ENCODE measurements at places on chromosomes 16 and 17.

- DNase-seq = no peak
These were observed 3.9 kb upstream of the B3GNT9 start for GRCh38 chr16:67154578-67155294.

- no peak for DNase-seq
These were observed 1093.3 kb upstream of the CDH8 start for GRCh38 chr16:63129411-63130125.

DNA sequence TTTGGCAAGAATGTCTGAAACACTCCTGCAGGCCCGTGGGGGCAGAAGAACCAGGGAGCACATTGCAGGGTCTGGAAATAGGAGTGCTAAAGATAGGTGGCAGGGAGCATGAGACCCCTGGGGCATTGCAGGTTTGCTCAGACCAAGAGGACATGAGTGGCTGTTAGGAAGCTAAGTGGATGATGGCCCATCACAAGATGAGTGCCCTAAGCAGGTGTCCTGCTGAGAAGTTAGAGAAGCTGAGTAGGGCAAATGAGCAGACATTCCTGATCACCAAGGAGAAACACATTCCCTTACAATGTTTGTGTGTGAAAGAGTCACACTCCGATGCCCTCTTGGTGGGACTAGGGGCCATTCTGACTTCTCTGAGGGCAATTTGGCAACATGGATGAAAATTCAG lies 9.9 kb downstream of the MLYCD start:
- DNase-seq = no peak

GRCh38 chr17:31394544-31394943 lies 3.1 kb downstream of the RAB11FIP4 start:
- DNase-seq = no peak

GRCh38 chr17:44207319-44207718 lies 7.6 kb upstream of the ATXN7L3 start:
- DNase-seq = no peak

GRCh38 chr17:33057564-33057963 lies 65.9 kb downstream of the SPACA3 start:
- DNase-seq = no peak

DNA sequence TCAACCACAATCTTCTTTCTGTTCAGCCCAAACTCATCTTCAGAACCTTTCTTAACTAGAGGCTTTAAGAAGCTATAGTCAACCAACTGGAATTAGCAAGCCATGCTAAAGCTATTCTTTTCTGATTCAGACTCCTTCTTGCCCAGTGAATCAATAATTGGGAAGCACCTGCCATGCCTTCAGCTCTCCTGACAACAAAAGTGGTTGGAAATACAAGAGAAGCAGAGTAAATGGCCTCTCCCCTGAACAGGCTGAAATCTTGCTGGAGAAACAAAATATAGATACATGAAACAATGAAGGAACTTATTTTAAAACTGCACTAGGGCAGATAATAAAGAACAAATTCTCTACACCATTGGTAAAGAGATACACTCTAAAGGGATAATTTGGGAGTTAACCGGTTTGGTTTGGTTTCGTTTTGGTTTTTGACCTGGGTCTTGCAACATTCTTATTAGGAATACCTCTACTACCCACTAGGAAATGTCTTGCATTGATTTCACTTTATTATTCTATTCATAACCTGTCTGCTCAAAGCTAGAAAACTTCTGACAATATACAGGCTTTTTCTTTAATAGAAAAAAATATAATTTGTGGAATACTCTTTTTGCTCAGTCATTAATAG lies 173.6 kb upstream of the DYNLRB2 start:
- no peak for DNase-seq

DNA sequence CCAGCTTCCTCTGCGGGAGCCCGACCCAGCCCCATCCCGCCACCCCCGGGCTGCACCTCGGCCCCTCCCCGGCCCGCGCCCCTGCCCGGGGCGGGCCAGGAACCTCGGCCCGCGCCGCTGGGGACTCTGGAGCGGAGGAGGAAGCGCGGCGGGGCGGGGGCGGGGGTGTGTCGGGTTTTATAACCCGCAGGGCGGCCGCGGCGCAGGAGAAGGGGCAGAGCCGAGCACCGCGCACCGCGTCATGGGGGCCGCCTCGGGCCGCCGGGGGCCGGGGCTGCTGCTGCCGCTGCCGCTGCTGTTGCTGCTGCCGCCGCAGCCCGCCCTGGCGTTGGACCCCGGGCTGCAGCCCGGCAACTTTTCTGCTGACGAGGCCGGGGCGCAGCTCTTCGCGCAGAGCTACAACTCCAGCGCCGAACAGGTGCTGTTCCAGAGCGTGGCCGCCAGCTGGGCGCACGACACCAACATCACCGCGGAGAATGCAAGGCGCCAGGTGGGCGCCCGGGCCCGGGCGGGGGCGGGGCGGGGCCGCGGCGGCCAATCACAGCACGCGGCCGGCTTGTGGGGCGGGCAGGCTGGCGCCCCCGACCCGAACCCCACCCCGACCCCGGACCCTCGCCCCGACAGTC lies at the start of gene ACE:
Gene ACE, plus strand, starts transcription at position 208 of the 626 bp plus-strand sequence. Its CDS starts 34 bp downstream, at position 242.
- no peak for DNase-seq

- no peak for DNase-seq
These were observed 24.8 kb upstream of the SIAH1 start for GRCh38 chr16:48409839-48410632.

DNA sequence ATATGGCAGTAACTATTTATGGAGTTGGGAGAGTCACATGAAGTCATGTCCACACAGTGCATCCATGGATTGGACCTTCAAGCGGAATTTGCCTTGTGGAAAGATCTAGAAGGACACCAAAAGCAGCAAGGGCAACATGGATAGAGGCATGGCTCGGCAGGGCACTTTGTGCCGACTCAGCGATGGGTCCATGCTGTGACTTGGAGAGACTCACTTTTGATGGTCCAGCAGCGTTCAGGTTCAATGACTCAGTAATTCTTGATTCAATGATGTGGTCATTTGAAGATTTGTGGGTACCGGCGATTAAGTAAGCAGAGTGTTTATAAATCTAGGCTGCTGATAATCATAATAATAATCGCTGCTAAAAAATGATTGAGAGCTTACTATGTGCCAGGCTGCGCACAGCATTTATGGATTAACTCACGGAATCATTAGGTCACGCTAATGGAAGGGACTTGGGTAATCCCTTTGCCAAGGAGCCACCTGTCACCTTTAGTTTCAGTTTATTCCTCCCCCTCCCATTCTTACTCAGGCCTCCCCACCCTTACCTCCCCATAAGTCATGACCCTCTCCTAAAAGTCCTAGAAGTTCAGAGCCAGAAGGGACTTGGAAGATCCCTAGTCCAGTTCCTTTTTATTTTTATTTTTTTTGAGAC lies 127.5 kb upstream of the CRHR1 start:
- DNase-seq = no peak

- DNase-seq = no peak
These were observed 140.5 kb downstream of the CACNG3 start for GRCh38 chr16:24396350-24397271.

- DNase-seq = no peak
These were observed 572 bp downstream of the MPG start for GRCh38 chr16:78444-79150.

- DNase-seq = no peak
These were observed 35.0 kb downstream of the ITGB3 start for GRCh38 chr17:47288531-47289116.

DNA sequence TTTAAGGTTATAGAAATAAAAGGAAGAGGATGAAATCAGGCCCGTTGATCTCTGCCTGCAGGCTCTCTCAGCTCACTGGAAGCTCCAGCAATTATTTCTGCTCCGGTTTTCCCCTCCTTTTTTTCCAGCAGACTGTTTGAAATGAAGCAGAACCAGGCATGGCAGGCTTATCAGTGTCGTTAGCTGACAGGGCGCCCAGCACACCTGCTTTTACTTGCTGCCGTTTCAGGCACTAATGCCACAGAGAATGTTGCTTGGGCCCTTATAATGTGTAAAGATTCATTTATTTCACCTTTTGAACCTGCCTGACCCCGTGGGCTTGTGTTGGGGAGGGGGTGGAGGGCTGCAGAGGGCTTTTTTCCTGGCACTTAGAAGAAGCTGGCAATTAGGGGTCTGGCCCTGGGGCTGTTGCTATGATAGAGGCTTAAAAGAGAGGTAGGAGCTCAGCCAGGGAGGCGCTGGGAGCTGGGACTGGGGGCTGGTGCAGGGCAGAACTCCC lies 108.1 kb downstream of the IRX3 start:
- no peak for DNase-seq

DNA sequence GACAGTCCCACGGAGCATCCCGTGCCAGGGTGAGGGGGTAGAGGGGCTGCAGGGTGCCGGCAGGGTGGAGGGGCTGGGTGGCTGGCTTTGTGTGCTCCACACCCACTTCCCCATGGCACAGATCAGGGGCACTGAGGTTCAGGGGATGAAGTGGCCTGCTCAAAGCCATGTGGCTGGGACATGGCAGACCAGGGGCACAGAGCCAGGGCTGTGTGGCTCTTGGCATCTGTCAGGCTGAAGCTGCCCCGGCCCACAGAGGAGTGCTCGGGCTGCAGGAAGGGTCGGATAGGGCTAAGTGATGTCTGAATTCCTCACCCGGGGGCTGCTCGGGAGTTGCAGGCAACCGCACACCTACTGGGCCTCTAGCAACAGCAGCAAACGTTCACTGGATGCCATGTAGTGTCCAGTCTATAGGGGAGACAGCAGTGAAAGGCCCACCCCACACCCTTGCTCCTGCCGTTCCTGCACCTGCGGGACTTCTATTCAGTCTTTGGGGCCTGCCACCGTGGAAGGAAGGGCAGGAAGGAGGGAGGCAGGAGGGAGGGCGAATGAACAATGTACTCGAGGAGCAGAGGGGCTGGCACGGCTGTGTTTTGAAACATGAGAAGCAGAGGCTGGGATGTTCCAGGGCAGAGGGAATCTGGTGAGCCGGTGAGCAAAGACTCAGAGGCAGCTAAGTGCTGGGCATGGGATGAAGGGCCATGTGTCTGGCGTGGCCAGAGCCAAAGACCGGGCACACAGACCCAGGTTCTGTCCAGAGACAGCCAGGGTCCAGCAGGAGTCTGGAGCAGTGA lies 15.1 kb downstream of the SLC5A10 start:
- no peak for DNase-seq

GRCh38 chr17:19938736-19939135 lies 38.9 kb downstream of the AKAP10 start:
- DNase-seq = no peak

- no peak for DNase-seq
These were observed 641.0 kb upstream of the EEF2KMT start for GRCh38 chr16:5738586-5738985.

DNA sequence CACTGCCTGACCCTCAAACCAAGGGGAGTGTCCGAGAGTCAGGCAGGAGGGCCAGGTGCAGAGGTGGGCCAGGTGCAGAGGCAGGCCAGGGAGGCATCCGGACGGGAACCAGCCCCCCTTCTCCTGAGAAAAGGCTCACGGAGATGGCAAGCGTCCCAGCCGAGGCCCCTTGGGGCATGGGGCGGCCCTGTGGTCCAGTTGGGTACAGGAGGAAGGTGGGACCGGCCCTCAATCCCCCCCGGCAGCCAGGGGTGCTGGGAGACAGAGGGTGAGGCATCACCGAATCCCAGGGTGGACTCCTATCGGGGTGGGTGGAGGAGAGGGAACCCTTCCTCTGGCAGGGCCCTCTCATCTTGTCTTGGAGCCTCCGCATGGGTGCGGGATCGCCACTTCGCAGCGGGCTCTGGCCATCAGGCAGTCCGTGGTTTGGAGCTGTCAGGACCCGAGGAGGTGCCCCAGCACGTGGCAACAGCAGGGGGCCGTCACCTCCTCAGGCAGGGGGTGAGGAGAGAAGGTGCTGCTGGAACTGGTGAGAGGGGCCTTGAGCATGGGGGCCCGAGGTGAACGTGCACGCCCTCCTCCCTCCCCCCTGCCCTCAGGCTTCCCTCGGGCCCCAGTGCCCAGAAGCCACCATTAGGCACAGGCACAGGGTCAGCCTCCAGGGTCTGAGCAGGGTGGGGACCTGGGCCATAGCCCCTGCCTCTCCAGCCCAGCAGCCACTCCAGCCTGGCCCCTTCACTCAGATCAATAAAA lies 38.7 kb upstream of the SLC38A10 start:
- DNase-seq = no peak

DNA sequence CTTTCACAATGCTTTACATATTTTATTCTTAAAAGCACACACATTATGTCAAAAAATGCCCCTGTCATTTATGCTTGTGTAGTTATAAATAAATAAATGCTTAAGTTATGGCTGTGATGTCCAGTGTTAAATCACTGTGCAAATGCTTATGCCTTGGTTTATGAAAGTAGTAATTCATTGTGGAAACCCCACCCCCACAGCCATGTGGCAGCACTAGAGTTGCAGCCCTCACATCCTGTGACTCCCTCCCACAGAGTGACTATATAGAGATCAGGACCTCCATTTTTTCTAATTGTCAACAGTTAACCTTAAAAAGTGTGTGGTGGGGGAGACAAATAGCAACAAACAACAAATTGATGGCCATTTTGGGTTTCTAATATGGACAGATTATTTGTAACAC lies 2.4 kb downstream of the SKAP1 start:
- DNase-seq = peak; percentile 72

DNA sequence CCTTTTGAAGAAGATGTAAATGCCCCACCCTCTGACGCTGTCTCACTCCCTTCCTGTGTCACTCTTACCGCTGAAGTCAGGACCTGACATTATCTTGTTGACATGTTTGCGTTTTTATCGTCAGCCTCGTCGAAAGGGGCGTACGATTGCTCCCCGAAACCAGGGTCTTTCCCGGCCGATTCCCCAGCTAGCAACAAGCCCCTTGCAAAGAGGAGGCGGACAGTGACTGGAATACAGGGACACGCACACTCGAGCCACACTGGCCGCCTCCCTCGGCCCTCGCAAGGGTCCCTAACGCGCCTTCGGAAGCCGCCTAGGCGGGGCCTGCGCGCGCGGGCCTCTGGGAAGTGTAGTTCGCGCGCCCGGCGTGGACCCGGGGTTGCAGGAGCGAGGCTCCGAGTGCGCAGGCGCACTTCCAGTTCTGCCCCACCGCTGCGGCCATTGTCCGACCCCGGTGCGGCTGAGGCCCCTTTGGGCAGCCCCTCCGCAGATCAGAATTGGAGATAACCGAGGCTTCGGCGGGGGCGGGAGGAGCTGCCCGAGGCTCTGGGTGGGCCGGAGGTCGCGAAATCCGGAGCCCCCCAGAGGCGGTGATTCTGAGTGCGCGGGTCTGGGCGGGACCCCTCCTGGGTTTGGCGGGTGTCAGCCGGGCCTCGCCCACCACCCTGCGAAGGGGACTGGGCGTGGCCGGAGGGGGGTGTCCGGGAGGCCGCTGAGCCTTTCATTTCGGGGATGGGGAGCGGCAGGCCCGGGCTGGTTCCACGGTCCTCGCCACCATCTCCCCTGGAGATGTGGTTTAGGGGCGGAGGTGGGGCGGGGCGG lies at the start of gene ZFP90:
Gene ZFP90, plus strand, starts transcription at position 412 of the 822 bp plus-strand sequence. CDS start 502 bp downstream, outside the sequence.
- peak; percentile 72 for DNase-seq

Data from foreskin melanocyte (primary cell).